Karpas-422 (cell line): ENCODE measurements at places on chromosomes 16 and 17.

GRCh38 chr17:9309216-9309615 is 266.4 kb downstream of the STX8 start:
- no peaks in the 10 kb centered on the region for H3K36me3 ChIP-seq
- H3K27me3 ChIP-seq: no peaks in the 10 kb centered on the region
- H3K4me3 ChIP-seq: no peak overlapping the region
- no peaks in the 10 kb centered on the region for H3K4me1 ChIP-seq
- no peak overlapping the region for H3K27ac ChIP-seq

DNA sequence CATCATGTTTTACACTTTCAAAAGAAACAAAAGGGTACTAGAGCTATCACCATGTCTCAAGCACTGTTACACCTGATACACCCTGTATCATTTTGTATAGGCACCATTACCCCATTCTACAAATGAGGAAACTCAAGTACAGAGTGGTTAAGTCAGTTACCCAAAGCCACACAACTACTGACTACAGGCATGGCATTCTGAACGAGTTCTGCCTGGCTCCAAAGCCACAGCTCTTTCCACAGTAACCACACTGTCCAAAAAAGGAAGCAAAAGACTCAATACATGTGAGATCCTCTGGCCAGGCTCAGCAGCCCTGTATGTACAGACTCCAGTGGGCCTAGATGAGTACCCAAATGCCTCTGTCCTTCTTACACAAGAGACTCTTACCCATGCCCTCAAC is 4.7 kb downstream of the DYNC1LI2 start:
- peaks cover 26% of the 10 kb centered on the region for H3K36me3 ChIP-seq
- H3K4me1 ChIP-seq: peaks cover 18% of the 10 kb centered on the region
- no peaks in the 10 kb centered on the region for H3K27me3 ChIP-seq
- H3K27ac ChIP-seq: no peak overlapping the region

GRCh38 chr16:68993885-68994284 is 111.6 kb upstream of the HAS3 start:
- DNase-seq: peak; percentile 31
- peaks cover 13% of the 10 kb centered on the region for H3K4me1 ChIP-seq
- no peak overlapping the region for H3K4me3 ChIP-seq
- H3K36me3 ChIP-seq: no peaks in the 10 kb centered on the region
- H3K27me3 ChIP-seq: no peaks in the 10 kb centered on the region

DNA sequence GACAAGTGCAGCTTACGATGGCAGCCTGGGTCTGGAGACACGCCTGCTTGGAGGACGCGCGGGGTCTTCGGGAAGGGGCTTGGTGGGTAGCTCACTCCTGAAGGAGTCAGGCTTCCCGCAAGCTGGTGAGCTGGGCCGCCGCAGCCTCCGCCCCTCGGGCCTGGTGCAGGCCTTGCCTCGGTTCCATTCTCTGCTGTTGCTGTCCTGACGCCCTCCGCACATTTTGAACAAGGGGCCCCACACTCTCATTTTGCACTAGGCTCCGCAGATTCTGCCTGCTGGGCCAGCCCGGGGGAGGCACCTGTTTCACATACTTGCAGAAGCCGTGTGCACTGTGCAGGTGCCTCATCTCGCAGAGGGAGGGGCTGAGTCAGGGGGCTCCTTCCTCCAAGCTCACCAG is 31.9 kb upstream of the CBX4 start:
- no peak overlapping the region for H3K4me3 ChIP-seq
- no peaks in the 10 kb centered on the region for H3K4me1 ChIP-seq

DNA sequence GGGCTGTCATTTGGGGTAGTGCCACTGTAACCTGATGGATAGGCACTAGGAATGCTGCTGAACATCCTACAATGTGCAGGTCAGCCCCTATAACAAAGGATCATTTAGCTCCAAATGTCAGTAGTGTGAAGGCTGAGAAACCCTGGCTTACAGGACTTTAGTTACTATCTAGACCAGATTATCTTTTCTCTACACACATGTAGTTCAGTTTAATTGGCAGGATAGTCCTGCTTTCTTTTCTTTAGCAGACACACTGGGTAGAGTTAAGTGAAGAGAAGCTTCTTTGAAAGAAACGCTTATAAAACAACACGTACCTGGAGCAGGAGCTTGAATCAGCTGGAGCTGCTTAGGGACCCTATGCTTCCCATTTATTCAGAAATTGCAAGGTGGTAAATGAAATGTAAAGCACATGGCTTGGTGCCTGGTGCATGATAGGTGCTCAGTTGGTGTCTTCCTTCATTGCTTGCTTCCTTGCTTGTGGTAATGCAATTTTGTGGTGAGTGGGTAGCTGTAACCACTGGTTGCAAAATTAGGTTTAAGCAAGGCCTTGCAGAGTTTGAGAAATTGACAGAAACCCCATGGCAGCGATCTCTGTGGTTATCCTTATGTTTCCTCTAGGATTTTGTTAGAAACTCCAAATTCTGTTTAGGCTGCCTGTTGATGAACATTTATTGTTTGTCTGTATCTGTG is 9.4 kb downstream of the METTL9 start:
- no peaks in the 10 kb centered on the region for H3K36me3 ChIP-seq
- peak overlapping the region; percentile 8 for H3K4me3 ChIP-seq
- no peaks in the 10 kb centered on the region for H3K27me3 ChIP-seq
- DNase-seq: no peak

- no peaks in the 10 kb centered on the region for H3K27me3 ChIP-seq
- no peaks in the 10 kb centered on the region for H3K4me1 ChIP-seq
- no peak overlapping the region for H3K27ac ChIP-seq
- H3K4me3 ChIP-seq: no peak overlapping the region
Observed at GRCh38 chr17:38789185-38789584, 10.2 kb downstream of the PIP4K2B start.

DNA sequence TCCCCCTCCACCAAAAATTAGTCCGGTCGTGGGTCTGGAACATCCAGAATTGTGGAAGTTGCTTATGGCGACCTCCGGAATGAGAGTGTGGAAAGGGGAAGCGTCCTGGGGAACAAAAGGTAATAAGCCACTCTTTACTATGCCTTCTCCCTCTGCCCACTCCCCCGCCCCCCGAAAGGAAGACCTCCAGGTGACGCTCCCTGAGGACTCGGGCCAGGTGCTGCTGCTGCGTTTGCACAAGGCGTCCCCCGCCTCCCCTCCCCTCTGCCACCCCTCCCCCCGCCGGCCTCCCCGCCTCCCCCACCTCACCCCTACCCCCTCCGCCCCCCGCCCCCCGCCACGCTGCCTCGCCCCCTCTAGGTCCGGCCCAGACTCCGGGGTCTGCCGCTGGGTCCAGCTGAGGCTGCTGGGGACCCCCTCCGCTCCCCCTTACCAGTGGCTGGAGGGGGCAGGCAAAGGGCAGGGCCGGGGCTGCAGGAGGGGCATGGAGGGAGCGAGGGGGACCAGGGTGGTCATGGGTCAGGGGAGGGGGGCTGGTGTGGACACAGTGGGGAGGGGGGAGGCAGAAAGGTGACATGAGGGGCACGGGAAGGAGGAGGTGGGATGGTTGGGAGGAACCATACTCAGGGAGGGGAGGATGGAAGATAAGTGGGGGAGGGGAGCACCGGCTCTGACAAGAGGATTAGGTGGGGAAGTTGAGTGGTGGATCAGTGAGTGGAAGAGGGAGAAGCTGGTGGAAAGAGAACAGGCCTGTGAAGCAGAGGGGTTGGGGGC is 23.6 kb downstream of the ALOX12B start:
- no peaks in the 10 kb centered on the region for H3K36me3 ChIP-seq
- H3K27ac ChIP-seq: no peak overlapping the region
- H3K4me3 ChIP-seq: no peak overlapping the region
- no peak for DNase-seq

DNA sequence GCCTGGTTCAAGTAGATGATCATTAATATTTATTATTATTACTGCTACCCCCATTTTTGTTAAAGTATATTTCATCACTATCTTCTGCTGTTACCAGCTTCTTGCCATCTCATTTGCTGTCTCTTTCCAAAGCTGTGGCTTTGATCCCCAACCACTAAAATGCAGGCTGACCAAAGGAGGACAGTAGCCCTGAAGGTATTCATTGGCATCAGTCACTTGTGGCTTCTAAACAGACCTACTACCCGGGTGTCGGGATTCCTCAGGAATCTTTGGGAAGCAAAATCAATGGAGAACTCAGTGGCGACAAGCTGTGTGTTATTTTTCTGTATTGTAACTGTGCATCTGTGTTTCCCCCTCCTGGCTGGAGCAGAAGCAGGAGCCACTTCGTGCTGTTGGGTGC is 379.2 kb upstream of the ERCC4 start:
- no peaks in the 10 kb centered on the region for H3K27me3 ChIP-seq
- no peak for DNase-seq
- no peaks in the 10 kb centered on the region for H3K4me1 ChIP-seq
- H3K27ac ChIP-seq: no peak overlapping the region
- no peak overlapping the region for H3K4me3 ChIP-seq
- no peaks in the 10 kb centered on the region for H3K36me3 ChIP-seq

- no peaks in the 10 kb centered on the region for H3K36me3 ChIP-seq
- no peak for DNase-seq
- peaks cover 2% of the 10 kb centered on the region; the same call in 1 of the 2 replicates for H3K27me3 ChIP-seq
- H3K4me3 ChIP-seq: no peak overlapping the region
- peaks cover 28% of the 10 kb centered on the region for H3K4me1 ChIP-seq
Observed at GRCh38 chr16:11312718-11313492, 31.8 kb upstream of the PRM1 start.

DNA sequence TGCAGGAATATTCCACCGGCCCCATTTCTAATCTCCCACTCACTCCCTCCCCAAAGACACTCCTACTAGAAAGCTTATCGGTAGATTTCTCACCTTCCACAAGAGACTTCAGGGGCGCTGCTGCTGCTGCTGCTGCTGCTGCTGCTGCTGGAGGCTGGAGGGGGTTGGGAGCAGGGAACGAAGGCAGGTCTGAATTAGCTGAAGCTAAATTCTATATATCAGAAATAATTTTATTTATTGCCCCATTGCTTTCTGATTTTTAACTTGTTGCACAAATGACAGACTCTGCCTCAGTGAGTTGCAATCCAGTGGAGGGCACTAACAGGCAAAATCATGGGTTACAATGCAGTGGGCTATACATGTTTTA is 25.8 kb upstream of the HLF start:
- no peaks in the 10 kb centered on the region for H3K36me3 ChIP-seq
- peaks cover 11% of the 10 kb centered on the region for H3K4me1 ChIP-seq
- H3K27ac ChIP-seq: no peak overlapping the region
- H3K4me3 ChIP-seq: peak overlapping the region; percentile 49; the same call in 1 of the 2 replicates

GRCh38 chr16:85259115-85259831 is 147.0 kb upstream of the CIBAR2 start:
- H3K27me3 ChIP-seq: no peaks in the 10 kb centered on the region
- no peak for DNase-seq
- no peak overlapping the region for H3K27ac ChIP-seq
- H3K4me3 ChIP-seq: no peak overlapping the region
- H3K4me1 ChIP-seq: peaks cover 55% of the 10 kb centered on the region

- no peaks in the 10 kb centered on the region for H3K36me3 ChIP-seq
- H3K27me3 ChIP-seq: no peaks in the 10 kb centered on the region
- H3K27ac ChIP-seq: no peak overlapping the region
- no peak for DNase-seq
- no peaks in the 10 kb centered on the region for H3K4me1 ChIP-seq
- H3K4me3 ChIP-seq: no peak overlapping the region
Observed at GRCh38 chr17:48871551-48872351, 20.8 kb upstream of the ATP5MC1 start.

GRCh38 chr16:31286421-31287032 is 26.8 kb downstream of the ITGAM start:
- H3K36me3 ChIP-seq: no peaks in the 10 kb centered on the region
- H3K27ac ChIP-seq: no peak overlapping the region
- no peak overlapping the region for H3K4me3 ChIP-seq
- H3K27me3 ChIP-seq: no peaks in the 10 kb centered on the region
- DNase-seq: no peak

GRCh38 chr17:12909046-12909445 is 108.8 kb downstream of the ELAC2 start:
- peak; percentile 49 for DNase-seq
- H3K36me3 ChIP-seq: peaks cover 4% of the 10 kb centered on the region; the same call in 1 of the 2 replicates
- peaks cover 37% of the 10 kb centered on the region for H3K4me1 ChIP-seq
- peak overlapping the region; percentile 46 for H3K4me3 ChIP-seq
- peak overlapping the region; percentile 63 for H3K27ac ChIP-seq

DNA sequence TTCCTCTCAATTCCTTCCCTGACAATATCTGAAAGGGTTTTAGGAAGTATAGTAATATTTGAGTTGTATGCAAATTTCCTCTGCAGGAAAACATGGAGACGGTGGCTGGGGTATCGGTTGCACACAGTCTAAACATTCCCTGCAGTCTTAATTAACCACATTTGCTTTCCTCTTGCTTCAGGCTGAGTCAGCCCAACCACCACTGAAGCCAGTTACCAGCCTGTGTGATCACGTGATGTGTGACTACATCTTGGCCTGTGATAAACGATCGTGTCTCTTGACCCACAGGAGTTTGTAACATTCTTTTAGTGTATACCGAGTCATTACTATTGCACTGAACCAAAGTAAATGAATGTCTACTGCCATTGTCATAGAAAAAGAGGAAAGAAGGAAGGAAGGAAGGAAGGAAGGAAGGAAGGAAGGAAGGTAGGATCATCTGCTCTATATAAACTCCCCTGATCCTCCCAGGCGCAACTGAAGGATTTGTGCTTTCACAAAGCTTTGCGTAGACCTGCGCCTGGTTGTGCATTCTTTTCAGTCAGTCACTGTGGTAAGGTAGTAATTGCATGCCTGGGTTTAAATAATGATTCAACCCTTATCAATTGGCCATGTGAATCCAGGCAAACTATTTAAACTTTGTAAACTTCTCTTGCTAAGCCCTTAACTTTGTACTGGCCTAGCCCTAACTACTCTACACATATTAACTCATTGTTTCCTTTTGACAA is 280.6 kb upstream of the SALL1 start:
- H3K36me3 ChIP-seq: no peaks in the 10 kb centered on the region
- no peaks in the 10 kb centered on the region for H3K27me3 ChIP-seq
- no peak for DNase-seq
- H3K27ac ChIP-seq: no peak overlapping the region

DNA sequence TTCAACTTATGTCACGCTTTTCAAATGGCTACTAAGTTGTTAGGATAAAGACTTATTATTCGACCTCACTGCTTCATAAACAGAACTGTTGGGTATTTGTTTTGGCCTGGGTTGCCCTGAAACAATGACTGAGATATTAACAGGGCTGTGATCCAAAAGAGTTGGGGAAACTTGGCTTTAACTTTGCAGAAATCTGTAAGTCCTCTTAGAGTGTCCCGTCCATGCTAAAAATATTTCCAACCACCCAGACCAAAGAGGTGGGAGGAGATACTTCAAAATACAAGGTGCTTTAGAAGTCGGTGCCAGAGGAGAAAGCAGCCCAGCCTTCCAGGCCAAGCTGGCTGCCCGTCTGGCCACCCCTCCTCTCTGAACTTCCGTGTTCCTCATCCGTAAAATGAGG is 16.1 kb upstream of the SPATA32 start:
- H3K27me3 ChIP-seq: no peaks in the 10 kb centered on the region
- DNase-seq: no peak
- H3K36me3 ChIP-seq: peaks cover 11% of the 10 kb centered on the region
- H3K4me3 ChIP-seq: no peak overlapping the region
- H3K27ac ChIP-seq: no peak overlapping the region
